ENCODE measurements at places on chromosomes 2 and 18.

DNA sequence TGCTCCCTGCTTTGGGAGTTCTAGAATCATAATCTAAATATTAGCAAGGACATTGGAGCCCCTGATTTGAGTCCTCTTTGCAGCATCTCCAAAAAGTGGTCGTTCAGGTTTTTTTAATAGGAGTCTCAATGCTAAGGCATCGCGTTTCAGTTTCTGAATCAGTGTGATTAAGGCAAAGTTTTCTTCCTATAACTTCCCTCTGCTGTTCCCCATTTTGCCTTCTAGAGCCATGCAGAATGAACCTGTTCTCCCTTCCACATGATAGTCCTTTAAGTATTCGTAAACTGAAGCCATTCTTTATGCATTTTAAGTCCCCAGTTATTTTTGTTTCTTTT is 159.5 kb downstream of the PTGR3 start:
- no peak for DNase-seq

- DNase-seq, result no peak
These were observed 5.6 kb downstream of the IKZF2 start for GRCh38 chr2:213145715-213146242.

GRCh38 chr2:98205889-98206288 is 118.9 kb downstream of the VWA3B start:
- no peak for DNase-seq

- DNase-seq, result no peak
These were observed 396.2 kb downstream of the ZNF516 start for GRCh38 chr18:76098674-76099411.

DNA sequence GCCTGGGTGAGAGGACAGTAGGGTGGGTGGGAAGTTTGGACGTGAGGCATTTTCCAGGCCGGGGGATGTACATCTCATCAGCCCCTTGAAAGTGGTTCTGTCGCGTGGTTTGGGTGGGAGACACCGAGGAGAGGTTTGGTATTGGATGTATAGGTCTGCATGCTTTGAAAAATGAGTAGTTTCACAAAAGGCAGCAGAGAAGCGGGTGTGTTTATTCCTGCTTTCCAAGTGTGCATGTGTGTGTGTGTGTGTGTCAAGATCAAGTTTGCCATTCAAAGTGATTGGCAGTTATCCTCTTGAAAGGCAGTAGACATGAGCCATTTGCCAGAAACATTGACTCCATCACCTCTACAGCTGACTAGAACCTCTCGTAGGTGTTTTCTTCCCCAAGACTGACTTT is 423.1 kb upstream of the POU3F3 start:
- DNase-seq, result no peak

DNA sequence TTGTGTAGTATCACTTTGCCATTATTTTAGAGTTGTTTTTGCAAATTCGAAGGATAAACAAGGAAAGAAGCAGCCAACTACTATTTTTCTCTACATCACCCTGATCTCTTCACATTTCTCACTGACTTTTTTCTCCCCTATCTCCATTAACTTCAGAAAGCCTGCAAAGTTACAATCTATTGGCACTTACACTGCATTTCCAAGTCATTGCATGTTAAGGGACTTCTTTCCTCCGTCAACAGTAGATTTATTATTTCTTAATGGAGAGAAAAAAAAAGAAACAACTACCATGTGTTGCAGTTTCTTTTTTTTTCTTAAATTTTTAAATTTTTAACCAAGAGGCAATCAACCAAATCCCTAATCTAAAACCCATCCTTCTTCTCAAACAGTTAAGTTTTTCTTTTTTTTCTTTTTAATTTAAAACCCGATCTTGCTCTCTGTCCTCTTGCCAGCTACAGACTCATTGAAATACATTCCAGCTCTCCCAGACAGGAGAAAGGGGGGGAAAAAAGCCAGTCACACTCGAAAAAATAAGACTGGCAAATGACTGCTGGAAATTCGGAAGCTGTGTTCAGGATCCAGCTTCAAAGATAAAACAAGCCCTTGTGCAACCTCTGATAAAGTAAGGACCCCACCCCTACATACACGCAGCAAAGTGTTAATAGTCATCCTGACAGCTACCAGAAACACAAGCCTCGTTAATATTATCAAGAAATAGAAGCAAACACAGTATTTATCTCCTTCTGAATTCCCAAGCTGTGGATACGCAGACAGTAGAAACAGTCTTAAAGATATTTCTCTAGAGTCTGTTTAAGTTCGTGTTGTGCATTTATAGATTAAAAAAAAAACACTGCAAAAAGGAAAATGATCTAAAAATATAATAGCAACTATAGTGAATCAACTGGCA is 1.3 kb downstream of the LRRTM4 start:
- no peak for DNase-seq

DNA sequence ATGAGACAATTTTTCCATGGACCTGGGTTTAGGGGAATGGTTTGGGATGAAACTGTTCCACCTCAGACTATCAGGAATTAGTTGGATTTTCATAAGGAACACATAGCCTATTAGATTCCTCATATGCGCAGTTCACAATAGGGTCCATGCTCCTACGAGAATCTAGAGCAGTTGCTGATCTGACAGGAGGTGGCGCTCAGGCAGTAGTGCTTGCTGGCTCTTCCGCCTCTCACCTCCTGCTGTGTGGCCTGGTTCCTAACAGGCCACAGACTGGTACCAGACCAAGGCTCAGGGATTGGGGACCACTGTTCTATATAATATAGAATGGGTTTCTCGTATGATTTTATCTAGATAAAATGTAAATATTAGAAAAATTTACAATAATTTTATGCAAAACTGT is 338.7 kb downstream of the CPS1 start:
- no peak for DNase-seq

- DNase-seq, result no peak
These were observed 411.8 kb downstream of the SOX11 start for GRCh38 chr2:6103949-6104348.

GRCh38 chr18:34734056-34734455 is 24.0 kb downstream of the DTNA start:
- DNase-seq, result no peak

- DNase-seq, result no peak
These were observed 122.1 kb downstream of the ARL4C start for GRCh38 chr2:234374736-234375135.

- no peak for DNase-seq
These were observed 220.1 kb upstream of the NCKAP5 start for GRCh38 chr2:133788386-133788785.

- no peak for DNase-seq
These were observed 15.8 kb downstream of the DSC1 start for GRCh38 chr18:31146809-31147208.

GRCh38 chr18:60197671-60198462 is 174.7 kb downstream of the MC4R start:
- no peak for DNase-seq

DNA sequence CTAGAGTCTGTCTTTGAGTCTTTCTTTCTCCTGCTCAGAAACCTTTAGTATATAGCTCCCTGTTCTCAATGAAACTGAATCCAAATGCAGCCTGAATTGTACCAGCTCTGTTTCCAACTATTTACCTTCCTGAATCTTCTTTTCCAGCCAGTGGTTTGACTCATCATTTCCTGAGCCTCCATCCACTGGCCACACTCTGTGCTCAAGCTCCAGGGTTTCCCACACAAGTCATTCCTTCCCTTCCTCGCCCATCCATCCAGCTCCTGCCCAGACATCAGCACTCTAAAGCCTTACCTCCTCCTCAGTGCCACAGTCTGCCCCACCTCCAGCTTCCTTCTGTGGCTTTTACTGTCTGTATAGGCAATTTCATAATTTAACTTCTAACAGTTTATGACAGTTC is 233.6 kb upstream of the RASGRP3 start:
- DNase-seq, result no peak

- no peak for DNase-seq
These were observed 65.4 kb upstream of the NABP1 start for GRCh38 chr2:191612496-191612895.

DNA sequence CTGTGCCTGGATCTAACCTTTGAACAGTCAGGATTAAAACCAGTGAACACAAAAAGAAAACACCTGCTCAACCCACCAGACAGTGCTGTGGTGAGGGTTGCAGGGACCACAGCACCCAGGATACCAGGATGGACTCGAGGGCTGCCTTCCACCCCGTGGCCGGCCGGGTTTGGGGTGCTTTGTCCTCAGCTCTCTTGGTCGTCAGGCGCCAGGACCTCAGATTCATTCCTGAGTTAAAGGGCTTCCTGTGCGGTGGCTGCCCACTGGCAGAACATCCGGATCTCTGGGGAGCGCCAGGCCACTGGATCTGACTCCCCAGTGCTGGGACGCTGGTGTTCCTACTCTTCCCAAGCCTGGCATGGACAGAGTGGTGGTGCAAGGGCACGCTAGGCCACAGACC is 239.8 kb downstream of the TFCP2L1 start:
- DNase-seq, result no peak

- DNase-seq, result no peak
These were observed 25.6 kb upstream of the ZC3H15 start for GRCh38 chr2:186460465-186460864.

DNA sequence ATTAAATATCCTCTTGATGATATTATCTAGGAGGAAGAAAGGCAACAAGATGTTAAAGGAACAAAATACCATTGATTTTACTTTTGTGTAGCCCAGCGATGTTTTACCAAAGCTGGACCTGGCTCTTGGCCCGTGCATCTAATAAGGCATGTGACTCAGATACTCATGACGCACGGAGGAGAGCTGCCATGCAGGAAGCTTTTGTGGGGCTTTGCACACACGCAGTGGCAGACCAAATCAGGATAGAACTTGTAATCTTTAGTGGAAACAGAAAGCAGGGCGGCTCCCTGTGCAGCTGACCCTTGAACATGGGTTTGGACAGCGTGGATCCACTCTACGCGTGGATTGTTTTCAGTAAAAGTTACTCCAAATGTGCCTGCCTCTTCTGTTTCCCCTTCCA is 190.0 kb downstream of the NAPG start:
- DNase-seq, result no peak

DNA sequence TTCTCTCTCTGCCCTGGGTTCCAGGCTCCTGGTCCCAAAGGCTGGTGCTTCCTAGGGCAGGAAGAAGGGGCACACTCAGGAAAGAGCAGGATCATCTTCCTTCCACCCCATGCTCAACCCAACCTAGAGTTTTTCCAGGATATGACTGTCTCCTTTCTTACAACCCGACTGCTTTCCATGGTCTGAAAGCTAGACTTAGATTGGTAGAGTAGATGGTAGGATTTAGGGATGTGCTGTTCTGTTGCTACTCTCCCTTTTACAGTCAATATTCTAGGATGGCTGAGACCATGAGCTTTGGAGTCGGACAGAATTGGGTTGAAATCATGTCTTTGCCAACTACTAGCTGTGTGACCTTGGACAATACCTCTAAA is 45.9 kb upstream of the IGFBP5 start:
- no peak for DNase-seq

DNA sequence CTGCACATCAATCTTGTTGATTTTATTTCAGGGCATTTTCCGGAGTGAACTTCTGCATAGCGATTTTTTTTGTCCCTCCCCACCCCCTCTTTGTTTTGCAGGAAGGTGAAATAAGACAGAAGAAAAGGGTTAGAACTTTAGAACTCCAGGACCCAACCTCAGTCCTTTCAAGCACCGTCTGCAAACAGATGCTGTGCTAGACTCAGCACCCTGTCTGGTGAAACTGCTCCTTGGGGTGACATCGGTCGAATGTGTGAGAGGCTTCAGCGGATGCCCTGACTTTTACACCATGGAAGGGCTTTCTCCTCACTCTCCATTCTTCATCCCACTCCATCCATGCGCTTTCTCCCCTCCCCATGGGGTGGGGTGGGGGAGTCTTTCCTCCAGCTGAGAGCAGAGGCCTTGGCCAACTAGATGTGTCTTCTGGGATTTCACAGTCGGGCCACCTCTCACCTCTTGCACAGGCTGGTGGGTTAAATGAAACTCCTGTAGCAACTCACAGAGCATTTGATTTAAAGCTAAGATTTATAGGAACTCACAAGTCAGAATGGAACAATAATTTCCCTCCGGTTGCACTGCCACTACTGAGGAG is 43.3 kb upstream of the EDAR start:
- DNase-seq, result no peak

DNA sequence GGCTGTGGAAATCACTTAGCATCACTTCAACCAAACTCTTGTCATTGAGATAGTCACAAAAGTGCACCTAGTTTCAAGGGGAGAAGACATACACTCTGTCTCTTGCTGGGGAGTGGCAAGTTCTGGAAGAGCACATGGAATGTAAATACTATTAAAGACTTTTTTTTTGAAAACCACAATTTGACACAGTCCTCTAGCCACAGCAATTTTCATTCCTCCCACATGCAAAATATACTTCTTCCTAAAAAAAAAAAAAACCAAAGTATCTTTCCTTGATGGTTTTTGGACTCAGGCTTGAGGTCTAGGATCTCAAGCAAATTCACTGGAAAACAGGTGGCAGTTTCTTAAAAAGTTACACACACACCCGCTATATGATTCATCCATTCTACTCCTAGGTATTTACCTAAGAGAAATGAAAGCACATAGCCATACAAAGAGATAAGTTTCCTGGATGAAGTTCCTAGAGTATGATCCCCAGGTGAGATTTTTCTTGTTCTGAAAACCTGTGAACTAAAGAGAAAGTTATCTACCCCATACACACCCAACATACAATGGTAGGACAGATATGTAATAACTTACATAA is 295.8 kb downstream of the SP3 start:
- DNase-seq, result no peak

- DNase-seq, result no peak
These were observed 59.3 kb downstream of the COBLL1 start for GRCh38 chr2:164782323-164782722.

DNA sequence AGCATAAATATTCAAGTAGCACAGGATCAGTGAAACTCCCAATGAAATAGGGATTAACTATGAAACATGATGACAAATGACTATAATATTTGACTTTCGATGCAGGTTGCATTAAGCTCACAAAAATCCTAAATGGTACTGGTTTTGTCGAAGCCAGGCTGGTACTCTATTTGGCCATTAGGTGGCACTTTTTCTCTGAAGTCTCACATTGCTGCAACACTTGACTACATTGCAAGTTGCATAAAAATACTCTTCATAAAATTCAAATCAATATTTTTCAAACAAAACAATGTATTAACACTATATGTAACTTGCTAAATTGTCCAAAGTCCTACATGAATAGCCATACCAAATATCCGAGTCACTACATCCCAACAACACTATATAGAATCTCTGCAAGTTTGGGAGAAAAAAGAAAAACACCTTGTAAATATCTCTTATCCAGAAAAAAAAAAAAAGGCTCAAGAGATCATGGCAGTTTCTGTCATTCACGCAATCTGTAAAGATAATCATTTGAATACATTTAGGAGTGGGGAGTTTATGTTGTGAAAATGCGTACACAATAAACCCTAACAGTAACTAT is 9.5 kb downstream of the RTTN start:
- DNase-seq, result no peak

GRCh38 chr2:24825883-24826772 is 32.9 kb downstream of the CENPO start:
- DNase-seq, result no peak

Data from stimulated activated CD8-positive, alpha-beta memory T cell treated with anti-CD3 and anti-CD28 coated beads, Interleukin-7, amount 100 ng/mL, for 4 hours (primary cell).